Tibial nerve (tissue), 4 donors: ENCODE measurements at places on chromosomes 12 and 14. TPM values are rescaled to one million over a fixed set of nuclear protein-coding genes. Genes with fewer than 3 reads are reported as not detected.

BIN2 gene
- total RNA-seq: 2.8 TPM

TEAD4 gene
- 26.9 TPM for total RNA-seq

BDKRB1 gene
- total RNA-seq: 0.63 TPM

- no peaks in the 10 kb centered on the region for H3K27me3 ChIP-seq
Observed at GRCh38 chr12:8499616-8500015, 13.7 kb upstream of the CLEC4D start.

- no peaks in the 10 kb centered on the region for H3K36me3 ChIP-seq
- no peaks in the 10 kb centered on the region for H3K27me3 ChIP-seq
- H3K4me3 ChIP-seq: no peak overlapping the region
- no peak overlapping the region for H3K27ac ChIP-seq
Observed at GRCh38 chr14:55583942-55584468, 4.0 kb downstream of the KTN1 start.

GRCh38 chr14:56709201-56709600, 101.1 kb downstream of the OTX2 start:
- no peaks in the 10 kb centered on the region for H3K4me1 ChIP-seq
- no peak overlapping the region for H3K27ac ChIP-seq

- no peaks in the 10 kb centered on the region for H3K27me3 ChIP-seq
- H3K27ac ChIP-seq: no peak overlapping the region
- no peaks in the 10 kb centered on the region for H3K4me1 ChIP-seq
- H3K4me3 ChIP-seq: no peak overlapping the region
- DNase-seq: no peak
Observed at GRCh38 chr14:94559638-94560290, 1.5 kb upstream of the SERPINA4 start.
